Hematopoietic multipotent progenitor cell treated with erythropoietin and hydrocortisone succinate and interleukin-3 and kit ligand, for 15 days (in vitro differentiated cells): ENCODE measurements at places on chromosomes 1 and 21.

GRCh38 chr1:219927298-219927955 is 930 bp downstream of the SLC30A10 start:
- DNase-seq = no peak

GRCh38 chr1:16206547-16207317 is 5.7 kb downstream of the ARHGEF19 start:
- peak; percentile 94 for DNase-seq

DNA sequence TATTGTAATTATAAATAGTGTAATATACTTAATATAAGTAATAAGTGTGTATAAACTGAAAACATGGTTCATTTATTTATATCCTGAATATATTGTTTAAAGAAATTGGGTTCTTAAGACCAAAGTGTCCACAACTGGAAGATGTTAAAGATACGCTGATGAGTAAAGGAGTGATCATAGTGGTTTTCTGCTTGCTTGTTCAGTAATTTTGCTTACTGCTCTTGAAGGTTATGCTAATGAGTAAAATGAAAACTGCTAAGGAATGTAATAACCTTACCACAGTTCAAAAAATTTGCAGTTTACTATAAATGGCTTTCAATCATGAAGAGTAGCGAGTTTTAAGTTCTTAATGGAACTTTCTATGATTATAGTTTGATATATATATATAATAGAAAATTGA is 22.0 kb downstream of the DONSON start:
- DNase-seq = no peak

GRCh38 chr1:186578325-186579016 is 101.8 kb downstream of the PTGS2 start:
- DNase-seq = no peak

GRCh38 chr21:25636727-25637126 is 2.3 kb upstream of the JAM2 start:
- DNase-seq = no peak

DNA sequence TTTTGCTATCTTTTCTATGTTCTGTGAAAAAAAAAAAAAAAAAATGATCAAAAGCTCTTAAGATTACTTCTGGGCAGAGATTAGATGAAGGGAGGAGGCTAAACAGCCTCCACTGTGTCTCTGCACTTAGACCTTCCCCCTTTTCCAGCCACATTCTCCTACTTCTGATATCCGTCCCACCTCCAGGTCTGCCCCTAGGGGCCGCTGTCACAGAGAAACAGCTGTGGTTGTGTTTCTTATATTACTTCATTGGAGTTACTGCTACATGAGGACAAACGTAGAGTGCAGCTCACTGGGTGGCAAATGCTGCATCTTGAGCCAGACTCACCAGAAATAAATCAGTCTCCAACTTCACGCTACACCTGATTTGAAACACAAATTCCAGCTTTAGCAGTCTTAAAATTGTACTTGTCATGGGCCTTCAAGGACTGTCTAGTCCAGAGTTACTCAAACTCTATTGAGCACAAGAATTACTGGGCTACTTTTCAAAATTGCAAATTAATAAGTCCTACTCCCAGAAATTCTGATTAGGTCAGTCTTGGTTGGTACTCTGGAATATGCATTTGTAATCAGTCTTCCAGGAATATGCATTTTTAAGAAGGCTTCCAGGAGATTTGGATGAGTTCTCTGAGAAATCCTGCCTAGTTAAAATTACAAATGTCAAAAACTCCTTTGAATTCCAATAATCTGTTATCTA is 125.2 kb upstream of the PTBP2 start:
- peak; percentile 4 for DNase-seq

- DNase-seq = no peak
Observed at GRCh38 chr21:38760762-38761155, 45.0 kb upstream of the ETS2 start.

GRCh38 chr1:30449003-30449402 is 274.4 kb downstream of the MATN1 start:
- no peak for DNase-seq

GRCh38 chr21:45788637-45789506 is 145.3 kb downstream of the PCBP3 start:
- DNase-seq = no peak

GRCh38 chr1:1625404-1625775 is 6.6 kb upstream of the MMP23B start:
- DNase-seq = no peak

- DNase-seq = no peak
Observed at GRCh38 chr21:45323487-45324311, 36.0 kb upstream of the POFUT2 start.

DNA sequence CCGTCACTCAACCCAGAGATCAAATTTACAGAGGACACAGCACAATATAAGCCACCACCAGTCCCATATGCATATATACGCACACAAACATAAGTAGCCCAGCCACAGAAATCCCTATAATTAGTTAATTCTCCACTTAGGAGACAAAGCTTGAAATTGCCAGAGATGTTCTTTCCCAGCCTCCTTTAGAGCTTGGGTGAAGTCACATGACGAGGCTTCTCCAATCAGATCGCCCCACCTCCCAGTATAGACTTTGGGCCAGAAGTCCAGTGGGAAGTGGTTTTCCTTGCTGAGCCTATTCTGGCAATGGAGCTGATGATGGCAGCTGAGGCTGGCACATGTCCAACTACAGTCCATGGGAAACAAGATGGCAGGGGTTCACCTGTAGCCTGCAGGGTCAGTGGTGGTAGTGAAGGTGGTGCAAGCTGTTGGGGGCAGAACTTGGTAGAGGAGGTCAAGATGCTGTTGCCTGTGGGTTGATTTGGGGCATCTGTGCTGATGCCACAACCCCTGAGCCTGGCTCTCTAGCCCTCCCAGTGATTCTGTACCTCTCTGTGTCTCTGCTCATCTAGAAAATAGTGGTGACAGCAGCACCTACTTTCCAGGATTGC is 535.9 kb downstream of the MATN1 start:
- DNase-seq = no peak

DNA sequence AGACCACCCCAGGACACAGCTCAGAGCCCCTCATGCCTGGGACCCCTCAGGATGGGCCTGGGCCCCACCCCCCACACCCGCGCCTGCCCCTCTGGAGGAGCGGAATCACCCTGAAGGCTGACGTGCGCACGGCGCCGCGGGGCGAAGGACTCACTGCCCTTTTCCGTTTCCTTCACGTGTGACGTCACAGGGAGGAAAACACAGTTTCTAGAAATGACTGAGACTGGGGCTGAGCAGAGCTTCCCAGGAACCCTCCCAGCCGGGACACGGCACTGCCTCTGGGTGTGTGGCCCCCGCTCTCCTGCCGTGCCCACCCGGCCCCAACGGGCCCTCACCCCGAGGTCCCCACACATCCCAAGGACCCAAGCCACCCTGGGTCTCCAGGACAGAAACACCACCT is 5.4 kb upstream of the TNFRSF4 start:
- no peak for DNase-seq

GRCh38 chr1:170531758-170532657 is at the start of gene GORAB:
GORAB (plus strand) TSS chr1:170532166; CDS start chr1:170532224, 58 bp downstream.
- no peak for DNase-seq

DNA sequence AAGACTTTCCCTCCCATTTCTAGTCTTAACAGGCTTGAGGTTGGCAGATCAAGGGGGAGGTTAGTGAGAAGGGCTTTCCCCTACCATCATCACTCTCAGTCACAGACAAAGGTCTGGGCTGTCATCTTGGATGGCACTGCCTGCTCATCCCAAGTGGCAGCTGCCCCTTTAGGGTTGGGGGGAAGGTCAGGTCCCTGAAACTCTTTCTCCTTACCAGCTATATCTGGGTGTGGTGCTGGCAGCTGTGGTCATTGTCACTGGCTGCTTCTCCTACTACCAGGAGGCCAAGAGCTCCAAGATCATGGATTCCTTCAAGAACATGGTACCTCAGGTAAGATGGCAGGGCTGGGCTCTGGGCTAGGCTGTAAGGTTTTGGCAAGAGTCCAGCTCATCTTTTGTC is 8.2 kb downstream of the ATP1A2 start:
- DNase-seq = no peak

- no peak for DNase-seq
Observed at GRCh38 chr1:208167261-208167869, 76.8 kb downstream of the PLXNA2 start.

DNA sequence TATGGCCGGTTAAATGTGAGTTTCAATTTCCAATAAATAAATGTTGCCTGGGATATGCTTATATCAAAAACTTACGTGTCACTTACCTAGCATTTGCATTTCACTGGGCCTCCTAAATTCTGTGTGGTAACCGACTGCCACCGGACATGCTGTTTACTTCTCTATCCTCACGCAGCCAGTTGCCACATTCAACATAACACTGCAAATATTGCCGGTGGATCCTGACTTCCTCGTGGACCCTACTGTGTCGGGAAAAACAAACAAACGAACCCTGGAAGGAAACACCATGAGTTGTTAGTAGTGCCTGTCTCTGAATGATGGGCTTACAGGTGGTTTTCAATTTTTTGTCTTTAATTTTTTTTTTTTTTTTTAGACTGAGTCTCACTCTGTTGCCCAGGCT is 54.1 kb downstream of the RIPK4 start:
- DNase-seq = no peak

DNA sequence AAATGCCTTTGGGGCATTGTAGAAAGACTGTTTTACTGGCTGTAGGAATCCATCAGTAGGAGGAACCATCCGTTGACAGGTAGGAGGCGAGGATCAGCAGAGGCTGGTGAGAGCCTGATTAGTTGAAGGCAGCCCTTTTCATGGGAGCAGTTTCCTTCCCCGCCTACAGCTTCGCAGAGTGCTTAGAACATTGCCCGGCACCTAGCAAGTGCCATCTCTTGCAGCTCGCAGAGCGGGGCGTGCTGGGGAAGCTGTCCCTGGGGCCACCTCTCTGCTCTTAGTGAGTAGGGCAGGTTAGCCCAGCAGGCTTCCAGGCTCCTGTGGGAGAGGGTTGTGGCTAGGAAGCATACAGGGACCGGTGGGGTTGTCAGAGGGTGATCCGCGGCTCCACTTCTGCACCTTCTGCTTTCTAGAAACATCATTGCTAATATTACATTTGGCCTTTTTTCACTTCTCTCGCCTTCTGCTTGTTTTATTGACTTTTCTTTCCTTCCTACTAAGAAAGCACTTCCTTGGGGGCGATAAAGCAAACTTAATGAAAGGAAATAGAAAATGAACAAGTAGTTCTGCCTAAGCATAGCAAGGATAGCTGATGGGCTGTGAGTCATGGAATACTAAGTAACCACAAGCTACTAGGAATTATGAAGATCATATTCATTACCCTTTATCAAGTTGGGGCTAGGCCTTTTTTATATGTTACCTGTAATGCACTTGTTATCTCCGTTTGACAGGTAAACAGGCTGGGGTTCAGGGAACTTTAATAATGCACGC is 176.7 kb downstream of the GALNT2 start:
- DNase-seq = no peak

GRCh38 chr1:227795732-227796131 is 19.7 kb upstream of the PRSS38 start:
- DNase-seq = no peak

DNA sequence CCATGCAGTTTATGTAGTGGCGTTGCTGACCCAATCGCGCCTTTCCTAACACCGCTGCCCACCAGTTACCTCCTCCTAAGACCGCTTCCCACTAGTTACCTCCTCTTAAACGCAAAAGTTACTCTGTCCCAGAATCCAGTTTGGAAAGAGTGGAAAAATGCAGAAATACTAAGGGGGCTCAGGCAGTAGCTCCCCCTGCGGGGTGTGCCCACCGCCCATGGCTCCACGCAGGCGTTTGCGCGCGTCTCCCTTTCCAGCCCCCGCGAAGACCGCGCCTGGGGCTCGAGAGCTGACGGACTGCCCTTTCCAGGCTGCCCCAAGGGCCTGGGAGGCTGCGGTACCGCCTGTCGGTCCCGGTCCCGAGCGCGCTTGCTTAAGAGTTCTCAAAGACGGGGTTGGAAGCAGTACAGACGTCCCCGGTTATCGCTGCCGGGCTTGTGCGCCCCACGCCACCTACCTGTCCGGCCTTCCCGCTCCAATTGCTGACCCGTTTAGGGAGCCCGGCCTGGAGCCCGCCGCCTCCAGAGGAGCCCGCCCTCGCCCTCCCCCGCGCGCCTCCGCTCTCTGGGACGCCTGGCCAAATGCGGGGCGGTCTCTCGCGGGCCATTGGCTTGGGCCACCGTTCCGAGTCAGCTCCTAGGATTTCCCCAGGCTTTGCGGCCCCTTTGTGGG is 414.1 kb upstream of the ESRRG start:
- DNase-seq = no peak

DNA sequence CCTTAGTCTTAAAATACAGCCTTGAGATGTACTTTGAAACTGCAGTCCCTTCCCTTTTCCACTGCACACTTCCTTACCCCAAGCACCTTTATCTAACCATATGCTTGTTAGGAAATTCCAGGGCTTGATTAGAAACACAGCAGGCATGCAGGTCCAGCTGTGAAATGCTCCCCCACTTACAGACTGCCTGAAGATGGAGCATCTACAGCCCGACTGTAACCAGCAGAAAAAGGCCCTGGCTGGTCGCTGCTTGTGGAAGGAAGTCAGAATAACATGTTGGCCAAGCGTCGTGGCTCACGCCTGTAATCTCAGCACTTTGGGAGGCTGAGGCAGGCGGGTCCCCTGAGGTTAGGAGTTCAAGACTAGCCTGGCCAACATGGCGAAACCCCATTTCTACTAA is 37.2 kb downstream of the VN1R5 start:
- DNase-seq = no peak

DNA sequence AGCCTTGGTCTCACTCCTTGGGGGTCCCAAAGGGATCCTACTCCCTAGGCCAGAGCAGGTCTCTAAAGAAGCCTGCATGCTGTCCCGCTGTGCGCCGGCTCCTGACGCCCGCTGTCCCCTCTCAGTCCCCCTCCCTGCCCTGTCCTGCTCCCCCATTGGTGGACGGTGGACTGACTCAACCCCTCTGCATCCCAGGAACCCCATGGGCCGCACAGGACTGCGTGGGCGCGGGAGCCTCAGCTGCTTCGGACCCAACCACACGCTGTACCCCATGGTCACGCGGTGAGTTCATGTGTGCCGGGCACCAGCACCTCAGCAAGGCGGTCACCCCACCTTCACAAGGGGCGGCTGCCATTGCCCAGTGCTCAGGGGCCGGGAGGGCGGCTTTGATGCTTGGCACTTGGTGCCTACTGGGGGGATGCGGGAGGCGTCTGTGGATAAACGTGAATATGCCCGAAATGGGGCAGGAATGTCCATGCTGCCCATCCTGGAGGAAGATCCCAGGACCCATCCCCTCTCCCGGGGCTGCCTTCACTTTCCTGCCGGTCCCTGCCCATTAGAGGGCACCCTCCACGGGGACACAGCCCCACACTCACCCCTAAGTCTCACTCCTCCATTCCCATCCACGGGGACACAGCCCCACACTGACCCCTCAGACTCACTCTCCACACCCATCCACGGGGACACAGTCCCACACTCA is 20.2 kb upstream of the LRRC3 start:
- no peak for DNase-seq

- no peak for DNase-seq
Observed at GRCh38 chr1:35053433-35053832, 21.7 kb upstream of the ZMYM6 start.
